ENCODE measurements at places on chromosomes 2 and 18. TPM values are rescaled to one million over a fixed set of nuclear protein-coding genes. Genes with fewer than 3 reads are reported as not detected.

HDLBP gene
- total RNA-seq = 420 TPM

HNRNPA3 gene
- 70.4 TPM for total RNA-seq

FRZB gene
- 1.1 TPM for total RNA-seq

ABCG5 gene
- total RNA-seq = not detected

CD28 gene
- 0.92 TPM for total RNA-seq

RGPD3 gene
- not detected for total RNA-seq

GCG gene
- not detected for total RNA-seq

CAPN10 gene
- 51.2 TPM for total RNA-seq

PLGLB2 gene
- 1.7 TPM for total RNA-seq

EMILIN1 gene
- 15.7 TPM for total RNA-seq

PELI1 gene
- 8.2 TPM for total RNA-seq

ACTR3 gene
- 117 TPM for total RNA-seq

CABYR gene
- not detected for total RNA-seq

ASXL3 gene
- 4.3 TPM for total RNA-seq

CAPN13 gene
- total RNA-seq = not detected

SERPINB10 gene
- not detected for total RNA-seq

KCNK3 gene
- 2.8 TPM for total RNA-seq

GMPPA gene
- total RNA-seq = 21.6 TPM

DPP10 gene
- total RNA-seq = 0.27 TPM

IHH gene
- total RNA-seq = not detected

EHBP1 gene
- 21.8 TPM for total RNA-seq

CTNNA2 gene
- not detected for total RNA-seq

HOXD8 gene
- total RNA-seq = 0.92 TPM

EMX1 gene
- total RNA-seq = not detected

CERKL gene
- not detected for total RNA-seq

Measured in left ventricle myocardium superior (tissue), 1 donor.